Fibroblast of pulmonary artery (primary cell): ENCODE measurements at places on chromosomes 1 and 21.

DNA sequence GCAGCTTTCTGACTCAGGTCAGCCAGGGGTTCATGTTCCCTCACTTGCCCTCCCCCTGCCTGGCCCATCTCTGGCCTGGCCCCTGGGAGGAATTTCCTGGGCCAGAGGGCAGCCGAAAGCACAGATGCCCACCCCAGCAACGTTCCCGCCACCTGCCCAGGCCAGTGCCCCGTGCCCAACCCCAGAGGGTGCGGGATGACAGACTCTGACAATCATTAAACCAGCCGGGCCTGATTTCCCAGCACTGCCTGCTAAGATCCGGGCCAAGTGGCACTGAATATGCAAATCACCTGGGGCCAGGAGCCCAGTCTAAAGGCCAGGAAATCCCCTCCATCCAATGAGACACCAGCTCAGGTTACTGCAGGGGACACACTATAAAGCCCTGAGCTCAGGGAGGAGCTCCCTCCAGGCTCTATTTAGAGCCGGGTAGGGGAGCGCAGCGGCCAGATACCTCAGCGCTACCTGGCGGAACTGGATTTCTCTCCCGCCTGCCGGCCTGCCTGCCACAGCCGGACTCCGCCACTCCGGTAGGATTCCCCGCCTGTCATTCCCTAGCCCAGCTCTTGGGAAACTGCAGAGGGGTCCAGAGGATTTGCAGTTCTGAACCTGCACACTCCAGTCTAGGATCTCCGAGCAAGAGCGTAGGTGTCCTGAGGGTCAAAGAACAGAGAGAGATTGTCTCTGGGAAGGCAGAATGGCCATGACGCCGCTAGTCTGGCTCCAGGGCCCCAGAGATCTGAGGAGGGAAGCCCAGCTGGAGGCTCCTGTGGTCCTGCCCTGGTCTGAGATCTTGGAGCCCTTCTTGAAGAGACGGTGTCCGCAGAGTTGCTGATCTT lies at the start of gene ELF3:
ELF3 (plus strand) TSS at position 408 of the 836 bp plus-strand sequence. CDS start 550 bp downstream, outside the sequence.
- DNase-seq: no peak

- DNase-seq: no peak
Measured at GRCh38 chr1:228977741-228978140, 242.5 kb downstream of the RHOU start.

- DNase-seq: peak; percentile 28
Measured at GRCh38 chr1:8381618-8382017, 63.7 kb downstream of the SLC45A1 start.

GRCh38 chr1:77430966-77431690 lies 149.3 kb downstream of the AK5 start:
- peak; percentile 37 for DNase-seq
